Dorsolateral prefrontal cortex (tissue), 122 donors: ENCODE measurements at places on chromosomes 5 and 9. TPM values are rescaled to one million over a fixed set of nuclear protein-coding genes. Genes with fewer than 3 reads are reported as not detected.

GRCh38 chr9:135908093-135908753 lies 877 bp upstream of the CAMSAP1 start:
- no peak for DNase-seq

GRCh38 chr9:121350993-121351561 lies 19.0 kb downstream of the STOM start:
- peak; percentile 12 for DNase-seq

DNA sequence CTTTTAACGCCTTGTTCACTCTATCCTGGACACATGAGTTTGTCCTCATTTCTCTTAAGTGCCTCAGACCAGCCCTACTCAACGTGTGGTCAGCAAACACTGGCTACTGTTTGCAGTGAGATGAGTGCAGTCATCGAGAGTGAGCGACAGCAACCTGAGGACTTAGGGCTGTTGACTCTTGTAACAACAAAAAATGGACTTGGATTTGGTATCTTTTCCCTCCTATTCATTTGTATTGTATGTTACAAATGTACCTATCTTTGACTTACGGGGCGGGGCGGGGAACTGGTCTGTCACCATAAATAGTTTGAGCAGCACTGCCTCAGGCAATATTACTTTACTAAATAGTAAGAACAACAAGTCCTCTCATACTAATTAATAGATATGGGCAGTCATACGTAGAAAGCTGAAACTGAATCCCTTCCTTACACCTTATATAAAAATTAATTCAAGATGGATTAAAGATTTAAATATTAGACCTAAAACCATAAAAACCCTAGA lies 84.1 kb downstream of the TLE1 start:
- DNase-seq, result no peak

GRCh38 chr5:42640835-42641234 lies 115.8 kb upstream of the CCDC152 start:
- DNase-seq, result no peak

DNA sequence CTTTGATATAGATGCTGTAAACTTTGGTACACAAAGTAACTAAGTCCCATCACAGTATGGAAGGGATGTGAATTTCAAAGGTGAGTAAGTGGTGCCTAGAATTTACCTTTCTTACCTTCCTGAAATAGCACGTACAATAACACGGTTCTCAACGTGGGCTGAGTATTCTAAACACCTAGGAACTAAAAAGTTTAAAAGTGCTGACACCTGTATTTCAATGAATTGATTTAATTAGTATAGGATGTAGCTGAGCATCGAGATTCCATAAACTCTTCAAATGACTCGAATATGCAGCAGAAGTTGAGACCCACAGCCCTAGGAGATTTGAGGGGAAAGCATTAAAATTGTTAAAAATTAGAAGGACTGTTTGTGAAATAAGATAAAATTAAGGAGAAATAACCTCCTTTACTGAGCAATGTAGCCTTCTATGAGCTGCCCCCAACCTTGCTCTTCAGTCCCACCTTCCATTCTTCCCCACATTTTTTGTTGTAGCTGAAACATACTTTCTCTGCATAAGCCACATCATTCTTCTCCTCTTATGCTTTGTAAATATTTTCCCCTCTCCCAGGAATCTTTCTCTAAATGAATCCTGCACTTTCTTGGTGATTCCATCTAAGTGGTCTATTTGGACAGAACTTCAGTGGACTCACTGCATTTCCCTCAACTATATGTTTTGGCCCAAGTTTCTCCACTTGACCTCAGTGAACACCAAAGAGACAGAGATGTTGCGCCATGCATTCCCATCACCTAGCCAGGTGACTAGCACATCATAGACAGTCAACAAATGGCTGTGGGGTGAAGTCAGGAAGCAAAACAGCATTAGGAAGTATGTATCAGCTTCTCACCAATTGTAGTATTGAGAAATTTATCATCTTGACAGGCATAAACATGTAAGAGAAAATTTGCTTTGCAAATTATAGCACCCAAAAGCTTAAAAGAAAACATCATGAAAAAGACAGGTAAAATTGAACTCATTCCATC lies 156.5 kb upstream of the TAS2R1 start:
- DNase-seq, result no peak

DNA sequence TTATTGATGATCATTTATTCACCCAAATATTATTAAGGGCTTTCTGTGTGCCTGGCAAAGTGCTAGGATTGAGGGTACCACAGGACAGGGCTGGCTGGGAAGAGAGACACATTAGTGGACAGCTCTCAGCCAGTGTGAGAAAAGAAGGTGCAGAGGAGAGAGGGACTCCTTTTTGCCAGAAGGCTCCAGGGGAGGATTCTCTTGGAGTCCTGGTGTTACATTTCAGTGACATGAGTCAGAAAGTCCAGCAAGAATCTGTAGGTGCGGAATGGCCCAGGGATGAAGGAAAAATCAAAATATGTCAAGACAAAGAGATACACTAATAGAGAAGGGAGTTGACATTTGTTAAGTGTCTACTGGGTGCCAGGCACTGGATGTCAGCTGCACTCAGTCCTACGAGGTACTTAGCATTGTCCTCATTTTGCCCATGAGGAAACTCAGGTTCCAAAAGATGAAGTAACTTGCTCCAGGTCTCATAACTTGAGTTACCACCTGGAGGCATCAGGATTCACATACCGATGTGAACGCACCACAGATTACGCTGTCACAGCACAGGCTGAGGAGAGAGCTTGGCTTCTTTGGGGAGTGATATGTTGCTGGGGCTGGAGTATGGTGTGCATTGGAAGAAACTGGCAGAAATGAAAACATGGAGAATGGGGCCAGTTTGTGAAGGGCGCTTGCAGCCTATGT lies 60.5 kb downstream of the RASGRF2 start:
- DNase-seq, result no peak

DNA sequence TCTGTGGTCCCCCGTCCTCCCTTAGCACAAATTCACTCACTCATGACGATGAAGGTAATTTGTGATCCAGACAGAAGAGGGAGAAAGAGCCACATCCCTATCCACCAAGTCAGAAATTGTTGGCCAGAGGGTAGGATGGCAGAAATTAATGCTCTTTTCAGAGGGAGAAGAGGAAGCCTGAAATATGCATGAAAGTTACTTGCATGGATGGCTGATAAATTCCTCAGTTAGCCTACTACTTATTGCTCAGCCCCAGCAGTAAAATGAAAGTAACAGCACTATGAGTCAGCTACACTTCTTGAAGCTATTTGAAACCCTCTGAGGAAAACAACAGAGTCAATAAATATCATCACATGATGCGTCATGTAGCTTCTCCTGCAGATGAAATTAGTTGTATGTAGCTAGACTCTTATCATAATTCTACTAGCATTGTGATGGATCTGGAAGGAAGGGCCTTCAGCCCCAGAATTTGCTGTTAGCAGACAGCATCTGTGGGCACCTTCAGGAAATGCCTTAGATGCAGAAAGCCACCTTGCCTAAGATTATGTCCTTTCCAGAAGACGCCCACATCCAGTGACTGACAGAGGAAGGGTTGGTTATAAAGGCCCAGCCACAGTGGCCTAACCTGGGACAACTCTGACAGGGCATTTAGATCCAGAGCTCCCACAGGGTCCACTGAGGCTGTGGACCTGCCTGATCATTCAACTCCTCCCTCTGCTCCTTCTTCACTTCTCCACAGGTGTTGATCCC lies 81.2 kb upstream of the CCDC112 start:
- no peak for DNase-seq

GRCh38 chr9:120898396-120898795 lies 21.4 kb upstream of the PHF19 start:
- no peak for DNase-seq

- DNase-seq, result peak; percentile 69
Measured at GRCh38 chr9:34559624-34560455, 29.7 kb downstream of the CNTFR start.

GRCh38 chr5:6418679-6419276 lies 29.9 kb upstream of the UBE2QL1 start:
- no peak for DNase-seq

DNA sequence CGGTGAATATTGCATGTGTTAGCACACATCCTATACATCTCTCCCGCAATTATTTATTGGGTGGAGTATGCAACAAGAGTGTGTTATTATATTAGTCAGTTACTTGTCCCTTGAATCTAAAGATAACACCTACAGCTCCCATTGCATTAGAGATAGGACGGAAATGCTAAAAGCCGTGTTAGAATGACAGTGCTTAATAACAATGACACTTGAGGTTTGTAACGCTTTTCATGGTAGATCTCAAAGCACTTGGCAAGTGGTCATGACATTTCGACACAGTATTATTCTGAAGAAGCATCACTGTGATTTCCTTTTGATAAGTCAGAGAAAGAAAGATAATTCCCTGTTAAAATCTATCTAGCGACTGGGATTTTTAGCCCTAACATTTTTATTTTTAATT lies 33.4 kb upstream of the TRIO start:
- no peak for DNase-seq

The NTNG2 gene
- total RNA-seq, result 46.0 TPM

The SLC45A2 gene
- total RNA-seq, result 3.7 TPM

The ATOSB gene
- total RNA-seq, result 19.4 TPM

The FOXD4L3 gene
- total RNA-seq, result 2.7 TPM

The STC2 gene
- 3.2 TPM for total RNA-seq
